Activated T-cell treated with anti-CD3 and anti-CD28 coated beads, Interleukin-2, amount 50 U/mL, for 24 hours (primary cell): ENCODE measurements at places on chromosomes 12 and 14.
A peak's percentile ranks its signal among the peaks of the same experiment; 100 is the strongest.

GRCh38 chr14:57486767-57487379, 6.8 kb downstream of the CCDC198 start:
- H3K27me3 ChIP-seq, result peaks cover 7% of the 10 kb centered on the region
- no peaks in the 10 kb centered on the region for H3K36me3 ChIP-seq
- no peak overlapping the region for H3K4me3 ChIP-seq
- H3K27ac ChIP-seq, result no peak overlapping the region

DNA sequence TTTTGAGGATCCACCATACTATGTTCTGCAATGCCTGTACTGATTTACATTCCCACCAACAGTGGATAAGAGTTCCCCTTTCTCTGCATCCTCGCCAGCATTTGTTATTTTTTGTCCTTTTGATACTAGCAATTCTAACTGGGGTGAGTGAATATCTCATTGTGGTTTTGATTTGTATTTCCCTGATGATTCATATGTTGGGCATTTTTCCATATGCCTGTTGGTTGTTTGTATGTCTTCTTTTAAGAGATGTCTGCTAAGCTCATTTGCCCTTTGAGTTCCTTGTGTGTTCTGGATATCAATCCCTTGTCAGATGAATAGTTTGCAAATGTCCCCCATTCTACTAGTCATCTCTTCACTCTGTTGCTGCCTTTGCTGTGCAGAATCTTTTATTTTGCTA, 49.0 kb upstream of the MSRB3 start:
- DNase-seq, result no peak
- H3K4me1 ChIP-seq, result peaks cover 37% of the 10 kb centered on the region
- no peak overlapping the region for H3K4me3 ChIP-seq
- no peaks in the 10 kb centered on the region for H3K27me3 ChIP-seq

- no peak overlapping the region for H3K27ac ChIP-seq
- no peaks in the 10 kb centered on the region for H3K27me3 ChIP-seq
- no peaks in the 10 kb centered on the region for H3K4me1 ChIP-seq
- H3K4me3 ChIP-seq, result no peak overlapping the region
- no peak for DNase-seq
Observed at GRCh38 chr14:43031598-43031997, 1424.9 kb downstream of the LRFN5 start.

DNA sequence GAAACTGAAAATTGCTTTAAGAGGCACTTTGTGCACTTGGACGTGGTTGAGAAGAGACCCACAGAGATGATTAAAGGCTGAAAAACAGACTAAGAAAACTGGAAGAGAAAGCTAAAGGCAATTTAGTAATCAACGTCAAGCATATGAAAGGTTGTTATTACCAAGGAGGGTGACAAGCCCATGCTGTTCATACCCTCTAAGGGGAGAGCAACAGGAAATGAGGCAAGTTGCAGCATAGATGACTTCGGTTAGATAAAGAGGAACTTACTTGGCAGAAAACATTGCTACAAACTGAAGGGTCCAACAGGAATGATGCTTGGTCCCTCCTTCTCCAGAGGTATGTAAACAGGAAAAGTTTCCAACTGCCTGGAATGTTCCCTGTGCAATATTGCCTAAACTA, 107.8 kb downstream of the DUSP6 start:
- no peaks in the 10 kb centered on the region for H3K36me3 ChIP-seq
- H3K4me1 ChIP-seq, result peaks cover 46% of the 10 kb centered on the region
- peak overlapping the region; percentile 50 for H3K4me3 ChIP-seq
- DNase-seq, result no peak
- H3K27me3 ChIP-seq, result no peaks in the 10 kb centered on the region
- peak overlapping the region; percentile 86 for H3K27ac ChIP-seq

GRCh38 chr14:88482524-88482923, 72.3 kb downstream of the PTPN21 start:
- no peak overlapping the region for H3K4me3 ChIP-seq
- no peak for DNase-seq
- no peak overlapping the region for H3K27ac ChIP-seq
- peaks cover 24% of the 10 kb centered on the region for H3K27me3 ChIP-seq
- no peaks in the 10 kb centered on the region for H3K4me1 ChIP-seq
- no peaks in the 10 kb centered on the region for H3K36me3 ChIP-seq

GRCh38 chr14:63922696-63923421, 70.1 kb downstream of the SYNE2 start:
- no peak for DNase-seq
- H3K4me3 ChIP-seq, result no peak overlapping the region
- no peaks in the 10 kb centered on the region for H3K27me3 ChIP-seq
- peaks cover 37% of the 10 kb centered on the region for H3K36me3 ChIP-seq
- H3K27ac ChIP-seq, result peak overlapping the region; percentile 22

- no peaks in the 10 kb centered on the region for H3K36me3 ChIP-seq
- H3K27me3 ChIP-seq, result peaks cover 3% of the 10 kb centered on the region
- H3K27ac ChIP-seq, result no peak overlapping the region
- no peaks in the 10 kb centered on the region for H3K4me1 ChIP-seq
- H3K4me3 ChIP-seq, result no peak overlapping the region
Observed at GRCh38 chr12:82019533-82019932, 260.4 kb upstream of the PPFIA2 start.

DNA sequence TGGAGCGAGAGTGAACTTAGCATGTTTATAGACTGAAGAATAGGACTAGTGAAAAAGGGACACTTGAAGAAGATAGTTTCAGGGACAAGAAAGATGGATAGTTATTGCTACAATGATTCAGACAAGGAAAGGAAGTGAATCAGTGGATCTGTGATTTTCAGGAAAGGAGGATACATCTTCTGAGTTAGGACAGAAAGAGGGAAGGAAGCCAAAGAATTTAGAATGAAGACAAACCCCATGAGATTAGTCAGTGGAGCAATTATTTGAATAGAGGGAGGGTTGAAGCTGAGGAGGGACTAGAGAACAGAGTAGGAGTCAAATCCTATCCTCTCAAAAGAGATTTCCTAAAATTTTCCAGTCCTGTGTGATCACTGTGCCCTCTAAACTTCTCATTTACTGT, 282.7 kb downstream of the AKAP6 start:
- H3K27ac ChIP-seq, result no peak overlapping the region
- no peaks in the 10 kb centered on the region for H3K36me3 ChIP-seq
- no peaks in the 10 kb centered on the region for H3K4me1 ChIP-seq
- no peak overlapping the region for H3K4me3 ChIP-seq

DNA sequence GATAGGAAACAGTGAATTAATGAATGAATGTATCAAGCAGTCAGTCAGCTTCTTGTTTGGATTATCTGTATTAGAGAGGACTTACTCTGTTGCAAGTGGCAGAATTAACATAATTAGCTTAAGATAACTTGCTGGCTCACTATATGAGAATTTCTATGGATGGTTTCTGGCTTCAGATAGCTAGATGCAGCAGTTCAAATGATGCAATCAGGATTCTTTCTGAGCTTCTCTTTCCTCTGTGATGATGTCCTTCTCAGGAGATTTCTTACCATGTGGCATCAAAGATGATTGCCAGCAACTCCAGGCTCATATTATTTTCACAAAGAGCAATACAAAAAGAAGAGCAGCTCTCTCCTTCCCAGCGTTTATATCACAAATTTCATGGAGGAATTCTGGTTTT, 30.7 kb downstream of the FRMD6 start:
- H3K27me3 ChIP-seq, result peaks cover 9% of the 10 kb centered on the region
- H3K27ac ChIP-seq, result no peak overlapping the region
- H3K4me1 ChIP-seq, result peaks cover 7% of the 10 kb centered on the region
- H3K36me3 ChIP-seq, result no peaks in the 10 kb centered on the region

DNA sequence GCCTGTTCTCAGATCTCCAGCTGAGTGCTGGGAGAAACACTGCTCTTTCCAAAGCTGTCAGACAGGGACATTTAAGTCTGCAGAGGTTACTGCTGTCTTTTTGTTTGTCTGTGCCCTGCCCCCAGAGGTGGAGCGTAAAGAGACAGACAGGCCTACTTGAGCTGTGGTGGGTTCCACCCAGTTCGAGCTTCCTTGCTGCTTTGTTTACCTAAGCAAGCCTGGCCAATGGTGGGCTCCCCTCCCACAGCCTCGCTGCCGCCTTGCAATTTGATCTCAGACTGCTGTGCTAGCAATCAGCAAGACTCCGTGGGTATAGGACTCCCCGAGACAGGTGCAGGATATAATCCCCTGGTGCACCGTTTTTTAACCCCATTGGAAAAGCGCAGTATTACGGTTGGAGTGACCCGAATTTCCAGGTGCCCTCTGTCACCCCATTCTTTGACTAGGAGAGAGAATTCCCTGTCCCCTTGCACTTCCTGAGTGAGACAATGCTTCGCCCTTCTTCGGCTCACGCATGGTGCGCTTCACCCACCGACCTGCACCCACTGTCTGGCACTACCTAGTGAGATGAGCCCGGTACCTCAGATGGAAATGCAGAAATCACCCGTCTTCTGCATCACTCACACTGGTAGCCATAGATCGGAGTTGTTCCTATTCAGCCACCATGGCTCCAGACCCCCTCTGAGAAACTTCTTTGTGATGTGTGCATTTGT, 650.3 kb upstream of the ALG10B start:
- no peaks in the 10 kb centered on the region for H3K36me3 ChIP-seq
- H3K27ac ChIP-seq, result no peak overlapping the region
- no peaks in the 10 kb centered on the region for H3K4me1 ChIP-seq
- H3K4me3 ChIP-seq, result no peak overlapping the region
- no peaks in the 10 kb centered on the region for H3K27me3 ChIP-seq

GRCh38 chr12:64730588-64730969, 28.6 kb downstream of the GNS start:
- no peak for DNase-seq
- H3K27ac ChIP-seq, result peak overlapping the region; percentile 73
- no peak overlapping the region for H3K4me3 ChIP-seq
- peaks cover 58% of the 10 kb centered on the region for H3K36me3 ChIP-seq
- peaks cover 15% of the 10 kb centered on the region for H3K4me1 ChIP-seq

- no peak overlapping the region for H3K27ac ChIP-seq
- peaks cover 47% of the 10 kb centered on the region for H3K36me3 ChIP-seq
- H3K27me3 ChIP-seq, result no peaks in the 10 kb centered on the region
Observed at GRCh38 chr12:59651229-59651920, 55.5 kb downstream of the SLC16A7 start.

DNA sequence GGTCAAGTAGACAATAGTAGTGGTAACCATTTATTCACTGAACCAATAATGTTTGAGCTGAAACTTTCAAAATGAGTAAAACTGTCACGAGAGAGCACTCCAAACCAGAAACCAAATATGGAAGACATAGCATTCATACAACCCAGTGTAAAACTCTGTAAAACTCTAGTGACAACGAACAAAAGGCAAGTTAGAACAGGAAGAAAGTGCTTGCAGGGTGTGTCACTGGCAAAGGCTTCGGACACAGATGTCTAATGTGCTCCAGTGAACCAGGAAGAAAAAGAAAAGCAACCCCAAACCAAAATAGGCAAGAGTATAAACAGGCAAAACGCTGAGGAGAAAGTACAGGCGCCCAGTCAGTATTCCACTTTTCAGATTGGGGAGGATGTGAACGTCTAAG, 79.3 kb upstream of the FZD10 start:
- H3K36me3 ChIP-seq, result no peaks in the 10 kb centered on the region
- H3K27me3 ChIP-seq, result no peaks in the 10 kb centered on the region
- H3K27ac ChIP-seq, result no peak overlapping the region
- H3K4me1 ChIP-seq, result peaks cover 29% of the 10 kb centered on the region

DNA sequence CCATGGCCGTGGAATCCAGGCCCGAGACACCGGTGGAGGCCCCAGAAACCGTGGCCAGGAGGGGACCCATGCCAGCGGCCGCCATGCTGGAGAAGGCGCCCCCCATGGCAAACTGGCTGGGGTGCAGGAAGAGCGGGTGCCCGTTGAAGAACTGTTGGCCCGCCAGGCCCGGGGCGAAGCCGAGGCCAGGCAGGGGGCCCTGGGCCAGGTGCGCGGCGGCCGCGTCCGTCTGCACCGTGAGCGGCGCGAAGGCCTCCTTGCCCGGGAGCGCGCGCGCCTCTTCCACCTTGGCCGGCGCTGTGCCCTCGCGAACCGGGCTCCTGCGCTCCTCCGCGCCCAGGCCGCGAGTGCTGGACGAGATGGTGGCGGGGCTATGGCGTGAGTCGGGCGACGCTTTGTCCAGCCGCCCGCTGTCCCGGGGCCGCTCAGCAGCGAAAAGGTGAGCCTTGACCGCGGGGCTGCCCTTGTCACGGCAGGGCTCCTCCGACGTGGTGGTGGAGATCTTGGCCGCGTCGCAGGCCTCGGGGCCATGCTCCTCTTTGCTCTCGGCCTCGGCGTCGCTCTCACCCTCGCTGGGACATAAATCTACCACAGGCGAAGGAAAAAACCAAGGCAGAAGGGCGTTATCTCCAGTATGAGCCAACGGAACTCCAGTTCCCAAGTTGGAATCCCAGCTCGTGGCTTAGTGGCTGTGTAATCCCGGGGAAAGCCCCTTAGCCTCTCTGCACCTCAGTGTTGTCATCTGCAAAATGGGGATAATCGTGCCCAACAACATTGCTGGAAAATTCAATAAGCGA, 9.5 kb downstream of the TBX3 start:
- no peaks in the 10 kb centered on the region for H3K4me1 ChIP-seq
- no peak overlapping the region for H3K4me3 ChIP-seq
- H3K36me3 ChIP-seq, result no peaks in the 10 kb centered on the region

GRCh38 chr12:117124421-117125271, 25.4 kb upstream of the TESC start:
- H3K36me3 ChIP-seq, result no peaks in the 10 kb centered on the region
- no peak overlapping the region for H3K4me3 ChIP-seq
- H3K27me3 ChIP-seq, result no peaks in the 10 kb centered on the region
- H3K27ac ChIP-seq, result peak overlapping the region; percentile 65

DNA sequence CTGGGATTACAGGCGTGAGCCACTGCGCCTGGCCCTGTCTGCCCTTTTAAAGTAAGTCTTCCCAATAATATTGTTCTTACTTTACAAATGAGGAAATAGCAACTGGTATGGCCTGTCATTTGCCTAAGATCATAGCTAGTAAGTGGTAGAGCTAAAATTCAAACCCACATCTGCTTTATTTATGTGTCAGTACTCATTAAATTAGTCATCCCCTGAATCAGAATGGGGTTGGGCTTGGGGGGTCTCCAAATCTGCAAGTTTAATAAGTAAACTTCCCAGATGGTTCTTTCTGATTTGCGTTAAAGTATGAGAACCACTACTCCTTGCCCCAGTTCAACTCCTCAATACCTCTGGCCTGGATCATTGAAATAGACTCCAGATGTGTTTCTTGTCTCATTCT, 96.2 kb downstream of the FAR2 start:
- no peak overlapping the region for H3K27ac ChIP-seq
- H3K27me3 ChIP-seq, result no peaks in the 10 kb centered on the region
- no peaks in the 10 kb centered on the region for H3K36me3 ChIP-seq
- no peak overlapping the region for H3K4me3 ChIP-seq
- H3K4me1 ChIP-seq, result peaks cover 20% of the 10 kb centered on the region
- DNase-seq, result no peak

DNA sequence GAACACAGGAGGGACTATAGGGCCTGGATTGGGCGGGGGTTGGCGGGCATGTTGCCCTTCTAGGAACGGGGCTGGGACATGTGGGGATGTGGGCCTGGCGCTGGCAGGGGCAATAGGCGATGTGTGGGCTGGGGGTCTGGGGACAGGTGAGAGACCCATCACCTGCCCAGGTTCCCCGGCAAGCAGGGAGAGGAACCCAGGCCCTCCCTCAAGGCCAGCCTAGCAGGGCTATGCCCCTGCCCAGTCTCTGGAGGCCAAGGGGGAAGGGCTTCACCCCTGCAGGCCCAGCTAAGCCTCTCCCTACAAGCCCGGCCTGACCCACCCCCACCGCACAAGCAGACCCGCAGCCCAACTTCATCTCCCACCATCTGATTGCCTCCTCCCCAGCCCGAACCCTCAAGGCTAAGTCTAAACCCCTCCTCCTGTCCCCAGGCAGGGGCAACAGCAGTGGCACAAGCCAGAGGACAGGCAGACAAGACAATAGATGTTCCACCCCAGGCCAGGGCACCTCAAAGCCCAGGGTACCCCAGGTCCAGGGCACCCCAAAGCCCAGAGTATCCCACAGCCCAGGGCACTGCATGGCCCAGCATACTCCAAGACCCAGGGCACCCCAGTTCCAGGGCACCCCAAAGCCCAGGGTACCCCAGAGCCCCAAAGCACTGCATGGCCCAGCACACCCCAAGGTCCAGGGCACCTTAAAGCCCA, 6.5 kb downstream of the JAG2 start:
- H3K27me3 ChIP-seq, result peaks cover 16% of the 10 kb centered on the region
- DNase-seq, result no peak
- H3K4me1 ChIP-seq, result peaks cover 3% of the 10 kb centered on the region
- no peak overlapping the region for H3K27ac ChIP-seq
